HFF-Myc (cell line): ENCODE measurements at places on chromosomes 11 and 22.

DNA sequence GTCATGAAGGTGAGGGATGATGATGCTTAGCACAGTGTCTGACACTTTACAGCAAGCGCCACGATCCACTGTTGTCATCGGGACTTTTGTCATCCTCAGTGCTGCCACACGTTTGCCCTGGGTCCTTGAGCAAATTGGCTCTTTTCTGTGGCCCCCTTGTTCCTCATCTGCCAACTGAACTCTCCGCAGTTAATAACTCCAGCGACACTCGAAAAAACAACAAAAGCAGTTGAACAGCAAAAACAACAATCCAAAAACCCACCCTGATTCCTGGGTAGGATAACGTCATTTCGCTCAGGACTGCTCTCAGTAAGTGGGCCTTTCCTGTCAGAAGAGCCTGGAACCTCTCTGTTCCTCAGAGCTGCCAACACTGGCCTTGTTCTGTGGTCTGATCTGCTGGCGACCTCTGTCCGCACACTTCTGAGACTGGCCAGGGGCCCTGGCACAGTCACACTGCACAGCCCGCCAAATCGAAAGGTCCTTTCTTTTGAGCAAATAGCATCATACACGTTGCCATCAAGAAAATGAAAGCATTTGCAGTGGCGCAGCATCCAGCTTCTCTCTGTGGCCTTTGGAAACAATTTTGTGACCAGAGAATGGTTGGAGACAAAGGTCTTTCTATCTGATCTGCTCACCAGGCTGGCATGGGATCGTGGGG, 79.9 kb upstream of the SYT13 start:
- no peak for DNase-seq

- no peak for DNase-seq
Observed at GRCh38 chr11:131408025-131408640, 37.7 kb downstream of the NTM start.

- peak; percentile 52 for DNase-seq
Observed at GRCh38 chr11:131064373-131064991, 148.2 kb upstream of the SNX19 start.

DNA sequence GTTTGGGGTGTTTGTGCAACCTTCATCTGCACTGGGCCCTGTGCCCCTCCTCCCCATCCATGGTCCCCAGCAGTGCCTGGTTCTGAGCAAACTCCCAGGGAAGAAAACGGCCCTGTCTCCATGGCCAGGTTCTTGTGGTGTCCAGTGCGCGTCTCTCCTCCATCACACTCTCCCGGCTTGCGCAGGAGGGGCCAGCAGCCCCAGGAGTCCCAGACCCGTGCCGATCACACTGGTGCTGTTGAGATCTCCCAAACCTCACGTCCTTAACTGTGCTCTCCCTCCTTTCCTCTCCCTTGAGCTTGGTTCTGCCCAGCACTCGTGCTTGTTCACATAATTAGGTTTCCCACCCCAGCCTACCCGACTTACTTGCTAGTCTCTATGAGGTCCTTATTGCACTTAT, 10.9 kb upstream of the GRK2 start:
- no peak for DNase-seq

GRCh38 chr22:21824445-21824912, 43.0 kb downstream of the MAPK1 start:
- no peak for DNase-seq
